Uterus (tissue), 4 donors: ENCODE measurements at places on chromosomes 5 and 9. TPM values are rescaled to one million over a fixed set of nuclear protein-coding genes. Genes with fewer than 3 reads are reported as not detected.

DNA sequence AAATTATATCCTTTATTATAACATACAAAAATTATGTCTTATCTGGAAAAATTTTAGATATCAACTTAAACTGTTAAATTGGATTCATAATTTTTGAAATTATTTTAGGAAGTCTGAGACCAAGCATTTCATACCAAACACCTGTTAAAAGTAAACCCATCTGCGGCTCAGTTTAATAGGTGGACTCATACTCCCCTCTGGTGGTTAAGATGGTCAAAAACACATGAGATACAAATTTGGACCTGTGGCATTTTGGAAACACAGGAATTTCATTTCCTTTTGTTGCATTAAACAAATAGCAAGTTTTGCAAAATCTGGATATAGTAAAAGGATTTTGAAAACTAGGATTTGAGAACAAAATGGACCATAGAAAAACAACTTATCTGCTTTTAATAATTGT lies 53.7 kb downstream of the RGMB start:
- no peak overlapping the region for H3K4me3 ChIP-seq
- H3K27me3 ChIP-seq: no peaks in the 10 kb centered on the region
- no peaks in the 10 kb centered on the region for H3K36me3 ChIP-seq
- no peak overlapping the region for H3K27ac ChIP-seq

GRCh38 chr9:37155601-37156000 lies 35.2 kb downstream of the ZCCHC7 start:
- no peaks in the 10 kb centered on the region for H3K27me3 ChIP-seq
- H3K4me3 ChIP-seq: no peak overlapping the region
- no peak overlapping the region for H3K27ac ChIP-seq
- no peaks in the 10 kb centered on the region for H3K4me1 ChIP-seq
- DNase-seq: no peak
- H3K36me3 ChIP-seq: no peaks in the 10 kb centered on the region

DNA sequence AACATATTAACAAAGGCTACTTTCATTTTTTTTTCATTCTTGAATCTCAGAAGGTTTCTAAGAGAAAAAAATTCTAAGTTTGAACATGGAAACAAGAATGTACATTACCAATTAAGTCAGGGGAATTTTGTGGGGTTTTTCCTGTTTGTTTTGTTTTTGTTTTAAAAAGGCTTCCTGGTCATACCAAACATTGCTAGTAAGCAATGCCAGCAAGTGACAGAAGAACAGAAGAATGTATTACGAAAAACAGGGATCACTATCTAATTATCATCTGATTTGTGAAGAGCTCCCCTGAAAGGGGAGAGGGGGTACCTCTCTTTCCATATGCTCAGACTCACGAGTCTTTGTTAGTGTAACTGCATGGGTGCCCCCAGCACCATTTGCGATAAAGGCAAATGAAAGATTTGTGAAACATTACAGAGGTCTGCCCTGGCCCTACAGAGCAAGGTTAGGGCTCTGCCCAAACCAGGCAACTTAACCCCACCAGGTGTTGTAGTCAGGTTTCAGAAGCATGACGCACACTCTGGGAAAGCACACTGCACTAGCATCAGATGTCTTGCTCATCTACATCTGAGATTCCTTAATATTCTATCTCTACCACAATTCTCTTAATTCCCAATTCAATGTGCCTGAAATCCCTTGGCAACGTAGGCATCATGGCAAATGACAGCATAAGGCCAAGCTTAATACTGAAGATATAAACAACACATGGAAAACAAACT lies 268.2 kb downstream of the MLLT3 start:
- no peaks in the 10 kb centered on the region for H3K36me3 ChIP-seq
- peak overlapping the region; percentile 66 for H3K27ac ChIP-seq
- H3K4me1 ChIP-seq: no peaks in the 10 kb centered on the region
- H3K4me3 ChIP-seq: no peak overlapping the region
- DNase-seq: no peak
- no peaks in the 10 kb centered on the region for H3K27me3 ChIP-seq

NUTM2F gene
- total RNA-seq: not detected
